Mucosa of gallbladder (tissue), 1 donor: ENCODE measurements at places on chromosomes 11 and 22. TPM values are rescaled to one million over a fixed set of nuclear protein-coding genes. Genes with fewer than 3 reads are reported as not detected.
A peak's percentile ranks its signal among the peaks of the same experiment; 100 is the strongest.

Gene CDC45
- total RNA-seq, result 1.6 TPM

Gene CCDC15
- 0.49 TPM for total RNA-seq

Gene OR52N4
- not detected for total RNA-seq

Gene SMTNL1
- not detected for total RNA-seq

Gene MAPK12
- total RNA-seq, result 23.2 TPM

Gene SUSD2
- total RNA-seq, result 2.0 TPM

Gene CHRNA10
- total RNA-seq, result 1.8 TPM

Gene KRTAP5-9
- total RNA-seq, result 0.23 TPM

Gene TSPAN32
- 1.1 TPM for total RNA-seq

Gene CHRDL2
- 312 TPM for total RNA-seq

Gene SLC22A12
- total RNA-seq, result not detected

Gene ARHGAP8
- total RNA-seq, result 46.7 TPM

- DNase-seq, result no peak
These were observed 40.2 kb upstream of the ACCSL start for GRCh38 chr11:44007481-44008087.

DNA sequence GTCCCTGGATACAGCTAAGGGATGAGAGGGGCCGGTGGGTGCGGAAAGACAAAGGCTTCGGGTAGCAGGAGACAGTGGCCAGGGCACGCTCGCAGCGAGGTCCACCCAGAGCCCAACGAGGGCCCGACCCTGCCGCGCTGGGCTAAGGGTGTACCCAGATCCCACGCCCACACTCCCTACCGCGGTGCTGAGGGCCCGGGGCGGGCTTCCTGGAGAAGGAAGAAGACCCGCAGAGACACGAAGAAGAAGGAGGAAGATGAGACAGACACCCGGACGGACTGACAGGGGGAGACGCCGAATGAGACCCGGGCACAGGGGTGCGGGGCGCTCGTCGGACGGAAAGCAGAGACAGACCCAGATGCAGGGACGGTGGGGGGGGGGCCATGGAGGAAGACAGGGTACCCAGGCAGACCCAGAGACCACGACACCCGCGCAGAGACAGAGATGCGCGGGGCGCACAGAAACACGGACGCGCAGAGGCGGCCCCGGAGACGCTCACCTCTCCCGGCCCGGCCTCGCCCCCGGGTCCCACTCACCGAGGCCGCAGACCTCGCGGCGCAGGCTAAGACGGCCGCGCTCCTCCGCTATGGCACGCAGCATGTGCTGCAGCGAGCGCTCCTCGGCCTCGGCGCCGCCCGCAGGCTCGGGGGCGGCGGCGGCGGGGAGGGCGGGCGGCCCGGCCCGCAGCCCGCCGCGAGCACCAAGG lies 437 bp downstream of the KIAA0930 start:
- no peak for DNase-seq

GRCh38 chr11:2780850-2781407 lies 81.1 kb upstream of the KCNQ1OT1 start:
- no peak for DNase-seq

DNA sequence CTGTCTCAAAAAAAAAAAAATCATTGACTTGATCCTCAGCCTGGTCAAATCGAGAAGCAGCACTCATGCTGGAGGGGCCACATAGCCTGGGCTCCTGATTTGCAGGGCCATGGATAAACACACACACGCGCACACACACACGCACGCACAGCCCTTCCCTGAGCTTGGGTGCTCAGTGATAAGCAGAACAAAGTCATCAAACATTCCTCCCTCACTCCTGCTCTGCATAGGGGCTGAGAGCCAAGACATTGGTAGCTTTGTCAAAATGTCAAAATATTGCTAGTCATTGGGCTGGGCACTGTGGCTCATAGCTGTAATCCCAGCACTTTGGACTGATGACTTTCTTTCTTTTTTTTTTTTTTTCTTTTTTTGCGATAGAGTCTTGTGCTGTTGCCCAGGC lies 34.0 kb upstream of the A4GALT start:
- peak; percentile 73 for DNase-seq

DNA sequence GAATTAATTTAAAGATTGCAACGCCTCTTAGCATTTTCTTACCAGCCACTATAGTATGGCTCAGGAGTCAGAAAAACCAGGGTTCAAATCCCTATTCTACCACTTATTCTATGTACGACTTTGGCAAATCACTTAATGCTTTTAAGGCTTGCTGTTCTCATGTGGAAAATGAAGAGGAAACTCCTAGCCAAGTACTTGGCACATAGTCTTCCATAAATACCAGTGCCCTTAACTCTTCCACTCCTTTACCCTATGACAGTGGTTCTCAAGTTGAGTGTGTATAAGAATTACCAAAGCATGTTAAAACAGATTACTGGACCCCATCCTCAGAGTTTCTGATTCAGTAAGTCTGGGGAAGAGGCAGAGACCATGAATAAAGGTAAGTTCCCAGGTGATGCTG lies 107.6 kb downstream of the RBFOX2 start:
- DNase-seq, result no peak

DNA sequence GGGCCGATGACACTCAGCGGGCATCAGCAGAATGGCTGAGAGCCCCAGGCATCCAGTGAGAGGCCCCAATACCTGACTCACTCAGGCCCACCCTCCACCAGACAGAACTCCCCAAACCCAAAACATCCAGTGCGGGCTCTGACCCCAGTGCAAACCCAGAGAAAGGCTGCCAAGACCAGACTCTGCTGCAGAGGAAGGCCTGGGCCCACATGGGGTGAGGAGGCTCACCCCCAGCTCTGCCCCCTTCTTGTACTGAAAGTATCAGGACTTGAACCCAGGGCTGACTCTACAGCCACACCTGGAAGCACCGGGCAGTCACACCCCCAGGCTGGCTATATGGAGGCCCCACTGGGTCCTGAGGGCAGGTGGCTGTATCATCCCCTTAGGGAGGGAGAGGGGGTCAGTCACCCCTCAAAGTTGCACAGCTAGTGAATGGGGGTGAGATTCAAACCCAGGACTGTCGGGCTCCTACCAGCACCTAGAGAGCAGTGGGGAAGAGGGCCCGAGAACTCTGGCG lies 49.3 kb downstream of the IGLL1 start:
- DNase-seq, result no peak

DNA sequence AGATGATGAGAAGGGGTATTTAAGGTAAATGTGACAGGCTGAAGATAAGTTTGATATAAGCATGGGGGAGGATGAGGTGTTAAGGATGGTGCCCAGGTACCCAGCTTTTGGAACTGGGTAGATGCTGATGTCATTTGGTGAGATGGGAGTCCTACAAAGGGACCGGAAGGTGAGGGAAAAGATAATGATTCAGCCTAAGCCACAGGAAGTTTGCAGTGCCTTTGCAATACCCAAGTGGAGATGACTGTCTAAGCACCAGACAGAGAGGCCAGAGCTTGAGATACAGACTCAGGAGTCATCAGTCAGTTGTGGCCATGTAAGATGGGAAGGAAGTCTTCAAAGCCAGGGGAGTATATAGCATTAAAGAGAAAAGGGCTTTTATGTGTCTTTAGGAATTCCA lies 30.0 kb upstream of the SMCO4 start:
- no peak for DNase-seq

- no peak for DNase-seq
These were observed 1422.4 kb downstream of the LRRC4C start for GRCh38 chr11:40037005-40037404.

GRCh38 chr22:38981005-38981991 lies 849 bp upstream of the APOBEC3B start:
- peak; percentile 23 for DNase-seq

- no peak for DNase-seq
These were observed 10.1 kb upstream of the DCPS start for GRCh38 chr11:126293726-126294125.

GRCh38 chr11:27545946-27546345 lies 39.4 kb upstream of the LIN7C start:
- no peak for DNase-seq

GRCh38 chr11:96027021-96027420 lies 103.1 kb upstream of the MTMR2 start:
- no peak for DNase-seq

GRCh38 chr11:79052544-79052943 lies 388.3 kb downstream of the TENM4 start:
- no peak for DNase-seq

DNA sequence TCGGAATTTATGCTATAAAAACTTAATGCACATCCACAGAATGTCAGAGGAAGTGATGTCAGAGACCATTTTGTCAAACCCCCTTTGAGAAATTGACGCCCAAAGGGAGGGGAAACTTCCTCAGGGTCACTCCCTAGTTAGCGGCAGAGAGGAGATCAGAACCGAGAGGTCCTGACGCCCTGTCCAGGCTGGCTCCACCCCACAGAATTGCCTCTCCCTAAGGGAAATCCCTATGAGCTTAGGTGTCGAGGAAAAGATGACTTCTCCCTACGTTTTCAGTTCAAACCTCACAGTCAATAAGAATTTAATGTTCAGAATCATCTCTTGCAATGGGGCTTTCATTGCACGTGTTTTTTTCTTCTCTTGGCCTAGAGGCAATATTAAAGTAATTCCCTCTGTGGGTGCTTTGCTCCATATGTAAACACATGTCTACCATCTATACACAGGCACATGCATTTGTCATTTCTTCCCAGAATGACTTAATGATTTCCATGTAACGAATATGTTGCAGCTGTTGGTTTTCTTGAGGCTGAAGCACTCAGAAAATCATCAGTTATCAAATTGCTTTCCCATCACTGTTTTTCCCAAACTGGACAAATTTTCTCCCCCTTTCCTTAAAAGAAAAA lies 148.7 kb upstream of the TIMP3 start:
- no peak for DNase-seq
